Thoracic aorta (tissue), 2 donors: ENCODE measurements at places on chromosomes 5 and 9. TPM values are rescaled to one million over a fixed set of nuclear protein-coding genes. Genes with fewer than 3 reads are reported as not detected.

DNA sequence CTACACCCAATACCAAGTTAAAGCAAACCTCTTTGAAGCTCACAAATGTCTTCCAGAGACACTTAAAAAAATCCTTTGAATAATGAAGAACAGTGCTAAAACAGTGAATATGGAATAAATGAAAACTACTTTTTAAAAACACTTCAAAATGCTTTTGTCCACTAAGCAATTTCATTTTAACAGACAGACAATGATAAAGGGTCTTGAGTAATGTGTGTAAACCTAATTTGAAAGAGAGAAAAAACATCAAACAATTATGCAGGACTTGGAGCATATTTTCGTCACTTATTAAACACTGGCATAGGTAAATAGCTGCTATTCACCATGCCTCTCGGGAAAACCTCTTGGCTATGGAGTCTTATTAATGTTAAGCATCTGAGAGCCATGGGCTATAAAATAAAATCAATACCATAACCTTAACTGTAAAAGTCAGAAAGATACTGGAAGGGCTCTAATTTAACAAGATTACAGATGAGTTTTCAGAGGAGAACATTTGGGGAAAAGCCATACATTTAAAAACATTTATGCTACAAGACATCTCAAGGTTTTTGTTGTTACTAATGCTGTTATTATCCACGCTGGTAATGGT, 177.8 kb downstream of the NFIB start:
- no peak for DNase-seq

GRCh38 chr5:164359260-164360255, 854.1 kb downstream of the MAT2B start:
- no peak for DNase-seq

DNA sequence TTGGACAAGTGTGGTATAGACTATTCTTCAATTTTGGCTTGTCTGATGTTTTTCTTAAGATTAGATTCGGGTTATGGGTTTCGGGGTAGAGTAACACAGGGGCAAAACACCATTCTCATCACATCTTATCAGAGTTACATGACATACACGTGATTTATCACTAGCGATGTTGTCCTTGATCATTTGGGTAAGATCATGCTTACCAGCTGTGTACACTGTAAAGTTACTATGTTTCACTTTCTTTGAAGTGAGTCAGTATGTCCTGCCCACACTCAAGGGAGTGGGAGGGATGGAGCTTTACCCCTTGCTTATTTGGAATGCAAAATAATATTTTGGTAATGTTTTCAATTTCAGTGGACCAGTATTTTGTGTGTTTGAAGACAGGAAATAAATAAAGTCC, 101.8 kb upstream of the TAF11L2 start:
- no peak for DNase-seq

- no peak for DNase-seq
These were observed 167.3 kb downstream of the SEC61B start for GRCh38 chr9:99389087-99390033.

- DNase-seq: no peak
These were observed 91.1 kb upstream of the DMRT1 start for GRCh38 chr9:750249-750967.

DNA sequence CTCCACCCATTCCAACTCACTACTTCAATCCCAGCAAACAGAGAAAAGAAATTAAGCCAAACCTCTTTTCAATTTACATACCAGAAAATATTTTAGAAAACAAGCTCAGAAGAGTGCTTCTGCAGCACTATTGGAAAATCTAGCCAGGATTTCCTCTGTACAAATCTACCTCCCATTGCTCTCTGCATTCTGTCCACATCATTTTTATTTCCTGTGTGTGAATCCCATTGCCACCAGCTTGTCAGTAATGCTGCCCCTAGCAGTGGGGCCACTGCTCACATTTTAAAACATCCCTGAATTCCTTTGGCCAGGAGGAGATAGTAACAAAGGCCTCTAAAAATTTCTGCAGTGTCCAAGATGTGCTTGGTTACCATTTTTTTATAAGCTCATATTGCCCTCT, 232.5 kb downstream of the ARRDC3 start:
- DNase-seq: no peak

DNA sequence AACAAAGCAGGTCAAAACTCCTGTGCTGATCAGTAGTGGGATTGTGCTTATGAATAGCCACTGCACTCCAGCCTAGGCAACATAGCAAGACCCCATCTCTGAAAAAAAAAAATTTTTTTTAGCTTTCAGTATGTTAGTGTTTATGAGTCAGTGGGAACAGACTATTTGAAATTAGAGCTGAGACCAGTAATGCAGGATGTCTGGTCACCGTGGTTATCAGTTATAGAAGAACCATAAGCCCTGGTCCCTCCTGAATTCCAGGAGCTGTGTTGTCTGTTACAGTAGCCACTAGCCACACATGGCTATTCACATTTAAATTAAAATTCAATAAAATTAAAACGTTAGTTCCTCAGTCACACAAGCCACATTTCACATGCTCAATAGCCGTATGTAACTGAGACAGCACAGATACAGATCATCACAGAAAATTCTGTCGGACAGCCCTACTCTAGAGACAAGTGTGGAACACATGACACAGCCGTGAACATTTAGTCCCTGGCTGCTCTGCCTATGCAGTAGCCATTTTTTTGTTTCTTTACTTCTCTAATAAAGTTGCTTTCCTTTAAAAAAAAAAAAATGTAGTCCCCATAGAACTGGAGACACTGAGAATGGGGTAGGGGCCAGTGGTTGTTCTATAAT, 96.1 kb upstream of the SAP30L start:
- no peak for DNase-seq

DNA sequence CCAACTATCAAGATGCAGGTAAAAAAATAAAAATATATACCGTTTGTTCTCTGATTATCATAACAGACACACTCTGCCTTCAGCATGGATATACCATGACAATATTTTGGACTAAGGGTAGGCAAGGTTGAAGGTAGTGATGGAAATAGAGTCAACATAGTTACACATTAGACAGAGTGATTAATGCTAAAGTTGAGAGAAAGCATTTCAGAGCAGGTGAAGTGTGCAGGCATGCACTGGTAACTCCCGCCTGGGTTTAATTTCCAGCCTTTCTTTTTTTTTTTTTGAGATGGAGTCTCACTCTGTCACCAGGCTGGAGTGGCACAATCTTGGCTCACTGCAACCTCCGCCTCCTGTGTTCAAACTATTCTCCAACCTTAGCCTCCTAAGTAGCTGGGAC, 458.5 kb downstream of the TLR4 start:
- no peak for DNase-seq

GRCh38 chr9:104775574-104775936, 11.6 kb downstream of the NIPSNAP3B start:
- DNase-seq: no peak

- DNase-seq: no peak
These were observed 8.5 kb downstream of the FBP1 start for GRCh38 chr9:94630833-94631232.

- no peak for DNase-seq
These were observed 143.3 kb downstream of the CMYA5 start for GRCh38 chr5:79832911-79833310.

- DNase-seq: no peak
These were observed 263.5 kb downstream of the NTRK2 start for GRCh38 chr9:84932915-84933527.

DNA sequence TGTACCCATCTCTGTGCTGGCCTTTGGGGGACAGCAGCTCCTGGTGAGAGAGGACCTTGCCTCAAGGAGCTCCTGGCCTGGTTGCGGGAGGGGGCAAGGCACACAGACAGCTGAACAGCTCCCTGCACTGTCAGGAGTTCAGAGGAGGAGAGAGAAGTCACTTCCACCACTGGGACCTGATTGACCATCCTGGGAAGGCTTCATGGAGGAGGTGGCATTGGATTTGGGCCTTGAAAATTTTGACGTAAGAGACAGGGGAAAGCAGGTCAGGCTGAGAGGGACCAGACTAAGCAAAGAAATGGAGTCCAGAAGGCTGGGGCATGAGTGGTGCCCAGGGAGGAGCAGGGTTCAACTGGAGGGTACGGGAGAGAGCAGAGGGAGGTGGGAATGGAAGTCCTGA, 20.3 kb upstream of the DAB2IP start:
- no peak for DNase-seq

DNA sequence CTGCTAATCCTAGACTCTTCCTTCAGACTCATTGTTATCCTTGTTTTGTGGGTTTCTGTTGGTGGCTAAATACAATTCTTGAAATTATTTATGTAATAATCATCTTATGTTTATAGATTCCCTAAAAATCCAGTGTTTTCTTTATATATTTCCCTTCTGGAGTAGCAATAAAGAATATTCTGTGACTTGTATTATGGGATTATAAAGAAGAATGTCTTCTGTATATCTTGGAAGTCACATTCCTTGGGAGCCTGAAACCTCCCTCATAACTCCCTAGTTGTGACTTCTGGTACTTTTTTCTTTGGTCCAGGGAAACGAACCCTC, 356.1 kb downstream of the TMEM167A start:
- no peak for DNase-seq

- DNase-seq: no peak
These were observed 13.9 kb downstream of the ZCCHC9 start for GRCh38 chr5:81315336-81315735.

VAV2 gene
- 10.1 TPM for total RNA-seq

SHB gene
- total RNA-seq: 41.7 TPM

RALGPS1 gene
- 7.6 TPM for total RNA-seq

DNAJC25 gene
- 9.5 TPM for total RNA-seq
